Activated T-helper 9 cell treated with anti-CD3 and anti-CD28 coated beads, Interleukin-2, amount 50 U/mL, for 16 hours (primary cell): ENCODE measurements at places on chromosomes 2 and 18.

DNA sequence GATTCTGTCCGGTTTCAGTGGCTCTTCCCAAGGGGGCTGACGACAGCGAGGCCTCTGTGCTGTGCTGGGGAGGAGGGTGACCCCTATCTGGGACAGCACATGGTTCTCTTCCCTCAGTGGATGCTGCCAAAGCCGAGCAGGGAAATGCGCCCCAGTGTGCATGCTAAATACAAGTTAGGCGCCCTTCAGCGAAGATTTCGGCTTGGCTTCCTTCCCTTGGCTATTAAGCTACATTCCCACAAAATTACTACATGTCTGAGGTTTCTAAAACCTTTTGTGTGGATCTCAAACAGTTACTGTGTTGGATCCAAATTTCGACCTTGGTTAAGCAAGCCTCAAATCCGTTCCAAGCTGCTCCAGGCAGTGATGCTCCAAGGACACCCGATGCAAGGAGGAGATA is 440.3 kb downstream of the NRXN1 start:
- no peak for DNase-seq

DNA sequence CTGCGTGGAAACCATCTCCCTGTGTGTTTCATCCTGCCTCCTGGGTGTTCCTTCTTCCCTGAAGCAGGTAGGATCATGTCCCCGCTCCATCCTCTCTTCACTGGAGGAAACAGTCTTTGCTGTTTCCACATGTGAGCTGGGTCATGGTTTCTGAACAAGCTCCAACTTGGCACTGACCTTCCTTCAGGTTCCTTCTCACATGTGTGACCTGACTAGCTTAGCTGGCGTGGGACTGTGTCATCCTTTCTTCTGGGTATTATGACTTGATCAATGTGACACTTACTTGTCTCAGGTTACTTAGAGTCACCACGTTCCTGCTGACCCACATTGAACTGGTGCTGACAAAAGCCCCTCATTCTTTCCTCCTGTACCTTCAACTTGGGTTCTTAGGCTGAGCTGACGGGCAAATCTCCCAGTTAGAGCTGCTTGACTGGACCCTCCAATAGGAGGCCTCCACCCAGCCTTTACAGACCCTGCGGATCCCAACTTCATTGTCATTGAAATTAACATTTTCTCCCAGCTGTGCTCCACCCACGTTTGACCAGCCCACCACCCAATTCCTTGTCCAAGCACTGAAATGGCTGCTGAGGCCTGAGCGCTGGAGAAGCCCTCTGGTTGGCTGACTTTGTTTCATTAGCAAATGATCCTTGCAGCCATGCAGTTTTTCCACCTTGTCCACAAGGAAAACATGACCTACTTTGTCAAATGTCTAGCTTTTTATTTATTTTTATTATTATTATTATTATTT is 128.1 kb downstream of the DDX1 start:
- DNase-seq = no peak

- DNase-seq = no peak
Measured at GRCh38 chr2:10990561-10991111, 78.9 kb downstream of the KCNF1 start.

- DNase-seq = no peak
Measured at GRCh38 chr2:158668001-158668765, 126.9 kb upstream of the DAPL1 start.

- DNase-seq = peak; percentile 48
Measured at GRCh38 chr2:69816923-69817542, 12.4 kb upstream of the GMCL1 start.

DNA sequence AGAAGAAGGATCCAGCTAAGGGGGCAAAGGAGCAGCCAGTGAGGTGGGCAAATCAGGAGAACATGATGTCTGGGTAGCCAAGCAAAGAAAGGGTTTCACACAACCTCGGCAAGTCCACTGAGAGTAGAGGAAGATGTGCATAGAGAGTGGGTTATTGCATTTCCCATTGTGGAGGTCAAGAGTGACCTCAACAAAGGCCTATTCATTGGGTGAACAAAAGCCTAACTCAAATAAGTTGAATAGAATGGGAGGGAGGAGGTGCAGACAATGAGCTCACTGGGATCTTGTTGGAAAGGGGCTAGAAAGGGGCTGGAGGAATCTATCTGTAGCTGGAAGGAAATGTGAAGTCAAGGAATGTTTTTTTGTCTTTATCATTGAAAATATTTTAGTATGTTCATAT is 14.0 kb upstream of the PDCL3 start:
- DNase-seq = no peak

- DNase-seq = no peak
Measured at GRCh38 chr2:127125821-127126220, 18.9 kb upstream of the BIN1 start.

DNA sequence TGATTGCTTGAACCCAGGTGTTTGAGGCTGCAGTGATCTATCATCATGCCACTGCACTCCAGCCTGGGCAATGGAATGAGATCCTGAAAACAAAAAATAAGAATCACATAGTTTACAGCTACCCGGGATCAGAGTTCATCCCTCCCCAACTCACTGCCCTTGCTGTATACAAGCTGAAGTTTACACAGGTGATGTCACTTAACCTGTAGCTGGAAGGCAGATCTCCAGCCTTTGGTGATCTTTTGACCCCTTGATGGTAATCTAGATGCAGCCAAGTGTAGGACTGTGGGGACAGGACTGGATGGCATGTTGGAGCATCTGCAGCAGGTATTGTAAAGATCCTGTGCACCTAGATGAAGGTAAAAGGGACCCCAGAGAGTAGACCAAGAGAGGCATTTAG is 66.7 kb upstream of the SLC14A2 start:
- no peak for DNase-seq
